Psoas muscle (tissue), 8 donors: ENCODE measurements at places on chromosomes 16 and 17.

DNA sequence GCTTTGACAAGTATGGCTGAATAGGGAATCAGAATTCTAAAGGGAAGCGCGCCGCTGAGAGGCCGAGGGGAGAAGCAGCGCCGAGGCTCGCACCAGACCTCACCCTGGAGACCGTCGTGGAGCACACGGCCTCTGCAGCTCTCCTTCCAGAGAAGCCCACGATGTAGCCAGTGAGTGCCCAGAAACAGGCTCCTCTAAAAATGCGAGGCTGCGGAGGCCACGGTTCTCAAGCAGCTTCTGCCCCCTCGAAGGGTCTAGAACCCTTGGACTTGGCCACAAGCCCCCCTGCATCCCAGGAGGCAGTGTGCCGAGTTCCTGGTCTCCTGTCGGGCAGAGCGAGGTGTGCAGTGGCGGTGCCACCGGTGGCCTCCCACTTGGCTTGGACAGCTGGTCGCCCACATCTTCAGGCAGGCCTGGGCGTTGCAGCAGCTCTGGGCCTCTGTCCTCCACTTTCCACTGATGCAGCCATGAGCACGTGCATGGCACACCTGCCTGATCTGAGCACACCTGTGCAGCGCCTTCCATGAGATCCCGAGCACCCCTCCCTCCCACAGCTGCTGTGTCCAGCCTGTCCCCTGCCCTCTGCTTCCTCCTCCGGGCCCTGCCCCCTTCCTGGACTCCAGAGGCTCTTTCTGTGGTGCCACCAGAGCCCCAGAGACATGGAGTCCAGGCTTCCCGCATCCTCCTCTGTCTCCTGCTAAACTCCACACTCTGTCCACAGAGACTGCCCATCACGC, 18.9 kb upstream of the WDR45B start:
- DNase-seq = peak; percentile 12

GRCh38 chr16:76343769-76344168, 66.6 kb downstream of the CNTNAP4 start:
- DNase-seq = no peak

DNA sequence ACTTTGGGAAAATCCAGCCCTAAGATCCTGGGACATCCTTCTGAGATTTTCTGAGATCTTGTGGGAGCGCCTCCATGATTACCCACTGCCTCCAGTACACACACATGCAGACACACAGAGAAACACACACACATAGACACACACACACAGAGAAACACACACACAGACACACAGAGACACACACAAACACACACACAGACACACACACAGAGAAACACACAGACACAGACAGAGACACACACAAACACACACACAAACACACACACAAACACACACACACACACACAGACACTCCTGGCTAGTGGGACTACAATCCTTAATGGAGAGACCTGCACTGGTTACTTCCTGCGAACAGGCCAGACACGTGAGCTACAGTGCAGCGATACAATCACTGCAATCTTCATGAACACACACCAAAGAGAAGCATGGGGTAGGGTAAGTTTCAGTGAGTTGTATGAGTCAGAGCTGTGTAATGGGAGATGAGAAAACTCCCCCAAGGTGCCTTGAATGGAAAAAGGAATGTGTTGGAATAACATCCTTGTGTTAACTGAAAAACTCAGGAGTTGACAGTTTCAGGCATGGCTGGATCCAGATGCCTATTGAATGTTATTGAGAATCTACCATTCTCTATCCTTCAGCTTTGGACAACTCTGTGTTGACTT, 79.5 kb downstream of the SLC6A2 start:
- no peak for DNase-seq

DNA sequence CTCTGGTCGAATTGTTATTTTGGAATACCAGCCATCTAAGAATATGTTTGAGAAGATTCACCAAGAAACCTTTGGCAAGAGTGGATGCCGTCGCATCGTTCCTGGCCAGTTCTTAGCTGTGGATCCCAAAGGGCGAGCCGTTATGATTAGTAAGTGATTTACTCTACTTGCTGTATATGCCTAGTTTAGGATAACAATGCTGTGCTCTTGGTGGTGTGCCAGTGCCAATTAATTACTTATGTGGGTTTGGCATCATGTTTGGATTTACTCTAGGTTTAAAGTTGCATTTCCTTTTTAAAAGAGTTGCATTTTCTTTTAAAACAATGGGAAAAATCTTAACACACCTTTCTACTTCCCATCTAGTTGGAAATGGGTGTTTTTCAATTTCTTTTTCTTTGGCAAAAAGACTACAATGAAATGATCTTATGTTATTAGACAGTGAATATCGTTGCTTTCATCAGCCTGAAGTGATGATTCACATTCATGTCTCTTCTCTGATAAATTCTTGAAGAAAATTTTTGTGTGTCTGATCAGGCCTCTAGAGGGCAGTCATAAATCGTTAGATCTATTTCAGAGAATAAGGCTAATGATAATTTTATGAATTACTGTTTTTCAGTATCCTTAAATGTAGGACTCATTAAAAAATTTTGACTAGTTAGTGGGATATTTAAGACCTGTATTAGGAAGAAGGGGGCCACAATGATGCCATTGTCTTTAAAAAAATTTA, 5.6 kb downstream of the SF3B3 start:
- DNase-seq = no peak

DNA sequence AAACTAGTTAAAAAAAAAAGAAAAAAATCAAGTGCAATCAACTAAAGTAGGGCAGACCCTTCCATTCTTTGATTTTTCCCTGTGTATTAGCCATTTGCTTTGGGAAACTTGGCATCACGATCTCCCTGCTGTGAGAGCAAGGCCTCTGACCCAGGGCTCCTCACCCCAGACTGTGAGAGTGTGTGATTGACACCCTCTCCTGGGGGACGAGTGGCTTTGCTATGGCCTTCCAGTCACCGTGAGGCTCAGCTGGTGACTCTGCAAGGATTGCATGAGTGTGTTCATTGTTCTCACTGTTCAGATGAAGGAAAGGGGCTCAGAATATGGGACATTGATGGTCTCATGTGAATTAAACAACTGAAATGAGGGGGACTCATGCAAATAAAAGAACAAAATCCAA, 69.0 kb upstream of the BCAR1 start:
- DNase-seq = no peak

DNA sequence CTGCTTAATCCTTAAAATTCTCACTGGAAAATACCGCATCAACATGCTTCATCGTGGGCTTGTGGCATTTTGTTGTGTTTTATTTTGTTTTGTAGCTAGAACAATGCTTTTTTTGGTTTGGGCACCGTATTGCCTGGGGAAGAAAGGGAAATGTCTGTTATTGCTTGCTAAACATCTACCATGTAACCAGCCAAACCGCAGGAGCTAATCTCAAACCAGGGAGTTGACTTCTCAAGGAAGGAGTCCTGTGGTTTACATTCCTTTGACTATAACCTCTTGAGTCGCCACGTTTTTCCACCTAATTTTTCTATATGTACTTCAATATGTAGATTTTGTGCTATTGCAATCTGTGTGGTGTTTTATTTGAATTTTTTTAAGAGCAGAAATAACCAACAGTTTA, 593.5 kb upstream of the SOX9 start:
- no peak for DNase-seq

DNA sequence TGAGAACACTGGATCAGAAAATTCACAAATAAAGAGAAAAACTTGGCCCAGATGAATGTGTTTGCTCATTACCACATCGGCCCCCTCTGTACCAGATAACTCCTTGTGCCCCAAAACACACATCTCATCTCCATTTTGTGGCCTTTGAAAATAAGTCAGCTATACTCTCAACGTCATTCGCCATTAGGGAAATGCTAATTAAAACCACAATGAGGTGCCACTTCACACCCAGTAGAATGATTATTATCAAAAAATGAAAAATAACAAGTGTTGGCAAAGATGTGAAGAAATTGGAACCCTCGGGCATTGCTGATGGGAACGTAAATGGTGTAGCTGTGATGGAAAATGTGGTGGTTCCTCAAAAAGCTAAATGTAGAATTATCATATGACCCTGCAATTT, 34.6 kb upstream of the AKTIP start:
- no peak for DNase-seq

DNA sequence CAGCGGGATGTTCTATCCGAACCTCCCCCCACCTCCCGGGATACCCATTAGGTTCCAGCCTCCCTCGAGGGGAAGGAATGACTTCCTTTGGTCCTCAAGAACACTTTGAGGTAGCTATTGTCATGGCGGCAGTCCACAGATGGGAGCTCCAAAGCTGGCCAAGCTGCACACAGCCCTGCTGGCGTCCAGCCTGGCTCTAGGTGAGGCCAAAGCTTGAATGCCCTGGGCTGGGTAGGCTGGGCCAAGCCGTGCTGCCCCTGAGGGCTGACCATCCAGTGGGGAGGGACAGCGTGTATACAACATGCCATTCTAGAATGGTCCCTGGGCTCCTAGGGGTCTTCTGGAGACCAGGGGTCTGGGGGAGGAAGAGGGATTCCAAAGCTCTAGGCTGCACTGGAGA, 43.5 kb downstream of the PEMT start:
- DNase-seq = peak; percentile 30

DNA sequence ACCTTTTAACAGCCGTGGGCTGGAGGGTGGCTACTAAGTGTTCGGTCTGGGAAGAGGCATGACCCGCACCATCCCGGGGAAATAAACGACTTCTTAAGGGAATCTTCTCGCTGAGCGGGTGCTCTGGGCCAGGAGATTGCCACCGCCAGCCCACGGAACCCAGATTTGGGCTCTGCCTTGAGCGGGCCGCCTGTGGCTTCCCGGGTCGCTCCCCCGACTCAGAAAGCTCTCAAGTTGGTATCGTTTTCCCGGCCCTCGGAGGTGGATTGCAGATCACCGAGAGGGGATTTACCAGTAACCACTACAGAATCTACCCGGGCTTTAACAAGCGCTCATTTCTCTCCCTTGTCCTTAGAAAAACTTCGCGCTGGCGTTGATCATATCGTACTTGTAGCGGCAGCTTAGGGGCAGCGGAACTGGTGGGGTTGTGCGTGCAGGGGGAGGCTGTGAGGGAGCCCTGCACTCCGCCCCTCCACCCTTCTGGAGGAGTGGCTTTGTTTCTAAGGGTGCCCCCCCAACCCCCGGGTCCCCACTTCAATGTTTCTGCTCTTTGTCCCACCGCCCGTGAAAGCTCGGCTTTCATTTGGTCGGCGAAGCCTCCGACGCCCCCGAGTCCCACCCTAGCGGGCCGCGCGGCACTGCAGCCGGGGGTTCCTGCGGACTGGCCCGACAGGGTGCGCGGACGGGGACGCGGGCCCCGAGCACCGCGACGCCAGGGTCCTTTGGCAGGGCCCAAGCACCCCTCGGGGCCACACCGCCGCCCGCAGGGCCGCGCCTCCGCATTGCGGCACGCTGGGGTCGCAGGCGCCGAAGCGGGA, 3.6 kb upstream of the CBX4 start:
- no peak for DNase-seq

- DNase-seq = no peak
These were observed 21.6 kb downstream of the PIP4K2B start for GRCh38 chr17:38777641-38778250.

- no peak for DNase-seq
These were observed 47.8 kb downstream of the TNRC6C start for GRCh38 chr17:78006338-78006737.

DNA sequence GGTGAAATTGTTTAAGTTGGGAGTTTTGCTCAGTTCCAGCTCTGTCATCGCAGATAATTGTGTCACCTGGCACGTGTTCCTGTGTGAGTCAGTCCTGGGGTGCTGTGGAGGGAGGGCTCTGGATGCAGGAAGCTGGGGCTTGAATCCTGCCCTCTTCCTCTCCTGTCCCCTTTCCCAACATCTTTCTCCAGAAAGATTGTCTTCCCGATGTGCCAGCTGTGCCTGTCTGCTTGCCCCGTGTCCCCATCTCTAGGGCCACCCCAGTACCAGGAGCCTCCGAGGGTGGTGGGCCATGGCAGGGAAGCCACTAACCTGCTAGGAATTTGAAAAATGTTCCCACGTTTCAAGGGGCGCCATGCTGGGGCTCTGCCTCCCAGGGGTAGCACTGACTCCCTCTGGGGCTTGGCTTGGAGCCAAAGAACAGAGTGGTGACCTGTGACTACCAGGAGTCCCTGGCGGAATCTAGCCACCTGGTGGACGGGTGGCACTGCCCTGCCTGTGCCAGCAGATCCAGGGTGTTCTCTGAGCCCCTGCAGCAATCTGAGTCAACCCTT, 198.1 kb downstream of the ENGASE start:
- DNase-seq = no peak

GRCh38 chr17:50844117-50844700, 8.8 kb downstream of the WFIKKN2 start:
- no peak for DNase-seq

DNA sequence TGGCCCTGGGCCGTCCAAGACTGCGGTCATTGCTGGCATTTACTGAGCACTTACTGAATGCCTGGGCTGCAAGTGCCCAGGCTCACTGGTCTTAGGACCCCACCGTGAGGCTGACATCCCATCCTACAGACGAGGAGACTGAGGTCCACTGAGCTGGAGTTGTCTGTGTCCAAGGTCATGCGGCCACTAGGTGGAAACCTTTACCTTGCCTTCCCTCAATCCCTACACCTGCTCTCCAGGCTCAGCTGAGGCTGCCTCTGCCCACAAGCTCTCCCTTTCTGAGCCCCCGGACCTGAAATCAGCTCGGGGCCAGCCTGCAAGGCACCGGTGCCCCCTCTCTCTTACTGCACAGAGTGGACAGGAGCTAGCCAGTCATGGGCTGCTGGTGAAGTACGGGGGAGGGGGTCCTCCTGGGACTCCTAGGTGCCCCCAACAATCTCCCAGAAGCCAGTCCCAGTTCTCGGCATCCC, 1.5 kb downstream of the CASKIN1 start:
- DNase-seq = no peak
